GM04503 (cell line): ENCODE measurements at places on chromosomes 12 and 14.
A peak's percentile ranks its signal among the peaks of the same experiment; 100 is the strongest.

DNA sequence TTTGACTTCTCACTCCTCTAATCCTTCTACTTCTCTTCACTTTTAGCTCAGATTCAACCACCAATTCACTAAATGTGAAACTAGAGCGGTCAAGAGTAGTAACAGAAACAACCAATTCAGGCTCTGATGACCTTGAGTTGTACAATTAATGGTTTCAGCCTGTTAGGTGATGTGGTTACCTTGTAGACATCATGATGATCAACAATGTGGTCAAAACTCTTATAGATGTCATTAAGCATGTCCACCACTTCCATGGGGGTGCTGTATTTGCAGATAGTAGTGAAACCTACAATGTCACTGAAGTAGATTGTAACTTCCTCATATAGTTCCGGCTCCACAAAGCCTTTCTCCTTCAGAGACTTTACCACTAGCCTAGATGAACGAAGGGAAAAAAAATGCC is 54.1 kb upstream of the PLBD1 start:
- DNase-seq: no peak

- DNase-seq: no peak
Observed at GRCh38 chr14:75373616-75374015, 54.2 kb upstream of the JDP2 start.

DNA sequence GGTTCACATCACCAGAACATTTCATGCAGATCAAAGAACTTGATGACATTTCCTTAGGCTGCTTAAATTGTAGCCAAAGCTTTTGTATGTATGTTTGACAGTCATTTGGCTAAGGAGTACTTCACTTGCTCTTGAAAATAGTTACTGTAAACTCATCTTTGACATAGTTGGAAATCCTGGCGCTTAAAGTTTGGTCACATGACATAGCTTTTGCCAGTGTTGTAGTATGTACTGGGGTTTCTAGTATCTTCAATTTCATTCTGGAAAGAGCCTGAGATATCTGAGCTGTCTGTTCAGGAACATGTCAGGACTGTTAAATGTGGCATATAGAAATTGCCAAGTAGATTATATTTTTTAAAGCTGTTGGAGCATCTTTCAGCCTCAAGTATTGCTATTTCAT is 55.7 kb downstream of the WDR20 start:
- DNase-seq: no peak

GRCh38 chr14:85572845-85573244 is 42.9 kb downstream of the FLRT2 start:
- peak; percentile 50 for DNase-seq

GRCh38 chr12:16347391-16348298 is at the start of gene MGST1:
Gene MGST1 (plus strand): TSS chr12:16347645. CDS start chr12:16354253, 6,608 bp downstream.
- DNase-seq: no peak
